ENCODE measurements at places on chromosomes 7 and 10. TPM values are rescaled to one million over a fixed set of nuclear protein-coding genes. Genes with fewer than 3 reads are reported as not detected.
A peak's percentile ranks its signal among the peaks of the same experiment; 100 is the strongest.

The NXPH1 gene
- total RNA-seq, result not detected

The TAS2R4 gene
- 4.7 TPM for total RNA-seq

The MYO1G gene
- total RNA-seq, result 6.0 TPM

GRCh38 chr7:2757361-2757903 is 69.4 kb downstream of the AMZ1 start:
- DNase-seq, result peak; percentile 69

- peak; percentile 37 for DNase-seq
Measured at GRCh38 chr7:149765399-149766121, 7.8 kb downstream of the ZNF467 start.

GRCh38 chr7:146805082-146805481 is 688.5 kb downstream of the CNTNAP2 start:
- DNase-seq, result no peak

DNA sequence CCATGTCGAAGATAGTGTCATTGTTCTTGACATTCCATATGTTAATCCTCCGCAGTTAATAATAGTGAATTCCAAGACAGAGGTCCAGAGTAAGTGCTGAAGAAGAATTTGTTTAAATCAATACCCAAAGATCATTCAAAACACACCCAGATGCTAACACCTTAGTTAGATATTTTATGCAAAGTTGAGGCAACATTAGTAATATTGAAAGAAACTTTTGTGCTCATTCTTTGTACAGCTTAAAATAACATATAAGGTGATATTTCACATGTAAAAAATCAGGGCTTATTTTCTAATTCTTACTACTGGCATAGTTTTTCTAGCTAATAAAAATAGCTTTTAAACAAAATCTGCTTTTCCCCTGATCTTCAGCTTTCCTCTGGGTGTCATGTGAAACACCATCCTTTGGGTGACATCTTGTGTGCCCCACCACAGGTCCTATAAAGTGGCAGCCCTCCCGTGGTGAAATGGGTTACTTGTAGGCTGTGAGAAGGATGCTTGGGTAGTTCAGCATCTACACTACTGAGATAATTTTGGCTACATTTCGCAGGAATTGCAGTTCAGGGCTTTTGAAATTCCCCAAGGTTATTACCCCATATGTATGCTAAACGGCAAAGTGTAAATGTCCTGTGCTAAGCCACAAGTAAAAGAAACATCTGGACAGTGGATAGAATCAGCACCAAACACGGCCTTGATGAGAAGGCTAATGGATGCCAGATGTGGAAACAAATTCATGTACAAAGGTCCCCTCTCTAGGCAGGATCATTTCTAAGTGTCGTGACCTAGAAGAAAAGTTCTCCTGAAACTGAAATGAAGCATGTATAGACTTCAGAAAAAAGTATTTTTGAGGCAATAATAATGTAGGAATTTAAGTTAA is 105.4 kb downstream of the GRM3 start:
- DNase-seq, result no peak

DNA sequence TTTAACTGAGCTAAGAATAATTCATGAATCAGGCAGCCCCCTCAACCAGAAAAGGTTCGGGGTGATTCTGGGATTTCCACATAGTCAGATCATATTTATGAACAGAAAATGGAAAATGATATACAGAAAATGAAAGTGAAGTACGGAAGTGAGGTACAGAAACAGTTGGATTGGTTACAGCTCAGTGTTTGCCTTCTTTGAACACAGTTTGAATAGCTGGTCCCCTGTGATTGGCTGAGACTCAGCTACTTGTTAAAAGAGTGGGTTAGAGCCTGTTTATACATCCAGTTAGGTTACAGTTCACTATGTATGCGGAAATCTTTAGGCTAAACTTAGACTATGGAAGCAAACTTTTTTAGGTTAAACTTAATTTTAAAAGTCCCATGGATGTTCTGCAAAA is 511.7 kb downstream of the PLXDC2 start:
- no peak for DNase-seq

DNA sequence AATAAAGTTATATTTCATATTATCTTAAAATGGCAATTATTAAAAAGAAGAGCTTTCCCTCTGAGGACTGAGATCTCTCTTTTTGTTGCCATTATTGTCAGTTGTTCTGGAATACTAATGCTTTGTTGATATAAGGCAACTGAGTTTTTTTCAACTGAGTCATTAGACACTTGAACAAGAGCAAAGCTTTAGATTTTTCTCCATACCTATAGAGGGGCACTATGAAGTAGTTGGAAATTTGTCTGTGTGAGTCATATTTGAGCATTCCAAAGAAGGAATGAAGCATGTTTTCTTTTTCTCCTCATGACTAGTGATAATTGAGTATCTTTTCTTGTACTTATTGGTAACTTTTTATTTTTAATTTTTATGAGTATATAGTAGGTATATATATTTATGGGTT is 24.5 kb downstream of the RPA3 start:
- no peak for DNase-seq

DNA sequence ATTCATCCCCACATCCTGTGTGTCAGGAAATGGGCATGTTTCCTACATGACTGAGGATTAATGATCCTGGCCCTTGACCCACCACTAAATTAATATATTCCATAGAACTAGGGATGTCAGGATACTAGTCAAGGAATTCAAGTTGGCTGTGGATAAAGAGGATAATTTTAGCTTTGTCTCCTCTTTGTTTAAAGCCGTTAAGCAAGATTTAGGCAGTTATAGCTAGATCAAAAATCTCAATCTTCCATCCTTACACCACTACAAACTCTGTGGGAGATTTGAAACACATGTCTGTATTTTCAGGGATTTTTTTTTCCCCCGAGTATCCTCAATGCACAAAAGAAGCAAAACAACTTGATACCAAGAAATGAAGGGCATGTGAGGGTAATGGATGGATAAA is 417.1 kb downstream of the MAGI2 start:
- DNase-seq, result no peak

- DNase-seq, result no peak
Measured at GRCh38 chr10:72044417-72045041, 43.8 kb downstream of the SPOCK2 start.
